IMR-90 (cell line): ENCODE measurements at places on chromosomes 2 and 18.

DNA sequence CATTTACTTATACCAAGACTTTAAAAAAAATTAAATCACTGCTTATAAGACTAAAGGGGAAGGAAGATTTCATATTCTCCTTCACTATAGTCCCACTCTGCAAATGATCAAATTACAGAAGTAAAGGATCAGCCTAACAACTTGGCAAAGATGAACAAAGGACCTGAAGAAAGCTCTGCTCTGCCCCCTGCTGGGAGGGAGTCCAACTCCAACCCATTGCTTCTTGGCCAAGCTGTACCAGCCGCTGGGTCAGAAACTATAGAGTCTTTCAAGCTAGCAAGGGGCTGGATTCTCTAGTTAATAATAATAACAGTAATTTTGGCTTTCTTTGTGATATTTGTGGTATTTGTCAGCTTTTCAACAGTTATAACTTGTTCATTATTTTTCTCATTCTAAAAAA is 927.0 kb upstream of the CRIM1 start:
- DNase-seq = no peak

- peak; percentile 95 for DNase-seq
Observed at GRCh38 chr2:235639428-235639773, 145.6 kb downstream of the AGAP1 start.

GRCh38 chr2:98027538-98027937 is 31.8 kb upstream of the TMEM131 start:
- no peak for DNase-seq

GRCh38 chr2:217307023-217307422 is 447.2 kb upstream of the TNP1 start:
- no peak for DNase-seq

DNA sequence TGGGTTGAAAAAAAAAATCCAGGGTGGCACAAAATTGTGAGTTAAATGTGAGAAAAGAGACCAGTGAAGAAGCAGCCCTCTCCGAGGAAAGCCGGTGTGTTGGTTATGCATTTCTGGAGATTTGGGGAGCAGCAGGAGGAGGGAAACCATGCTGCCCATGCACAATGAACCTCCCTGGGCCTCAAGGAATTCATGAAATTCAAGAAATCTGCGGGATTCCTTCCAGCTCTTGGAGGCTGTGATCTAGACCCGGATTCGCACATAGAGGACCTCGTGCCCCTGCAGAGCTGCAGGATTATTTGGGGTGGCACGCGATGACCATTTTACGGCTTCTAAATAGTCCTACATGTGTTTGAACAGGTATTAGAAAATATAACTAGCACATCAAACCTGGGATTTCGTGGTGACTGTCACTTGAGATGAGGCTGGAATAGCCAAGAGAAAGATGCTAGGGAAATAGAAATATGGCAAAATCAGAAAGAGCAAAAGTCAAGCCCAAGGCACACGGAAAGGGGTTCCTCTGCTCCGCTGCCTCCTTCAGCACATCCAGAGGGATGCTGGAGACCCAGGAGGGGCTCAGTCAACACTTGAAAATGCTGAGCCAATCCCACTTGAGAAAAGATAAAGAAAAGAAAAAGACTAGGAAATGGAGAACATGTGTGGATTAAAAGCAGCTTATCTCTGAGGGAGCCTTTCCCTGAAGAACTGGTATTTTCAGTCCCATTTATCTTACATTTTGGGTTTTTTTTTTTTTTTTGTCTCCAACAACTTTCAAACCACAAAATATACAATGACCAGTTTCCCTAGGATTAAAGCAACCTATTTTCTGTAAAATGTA is 22.0 kb downstream of the KCTD1 start:
- DNase-seq = no peak
